Fibroblast of pulmonary artery (primary cell): ENCODE measurements at places on chromosomes 12 and 14.

DNA sequence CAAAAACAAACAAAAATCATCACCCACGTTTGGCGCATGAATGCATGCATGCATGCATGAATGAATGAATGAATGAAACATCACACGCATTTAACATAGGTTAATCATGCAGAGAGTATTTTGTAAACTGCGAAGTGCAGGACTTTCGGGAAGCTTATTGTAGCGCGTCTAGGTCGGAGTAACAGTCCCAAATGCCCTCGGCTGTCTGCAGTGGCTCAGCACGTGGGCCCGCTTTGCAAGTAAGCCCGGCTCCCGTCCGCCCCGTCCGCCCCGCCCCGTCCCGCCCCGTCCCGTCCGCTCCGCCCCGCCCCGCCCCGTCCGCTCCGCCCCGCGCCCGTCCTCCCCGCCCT lies 263 bp upstream of the IFT81 start:
- no peak for DNase-seq

DNA sequence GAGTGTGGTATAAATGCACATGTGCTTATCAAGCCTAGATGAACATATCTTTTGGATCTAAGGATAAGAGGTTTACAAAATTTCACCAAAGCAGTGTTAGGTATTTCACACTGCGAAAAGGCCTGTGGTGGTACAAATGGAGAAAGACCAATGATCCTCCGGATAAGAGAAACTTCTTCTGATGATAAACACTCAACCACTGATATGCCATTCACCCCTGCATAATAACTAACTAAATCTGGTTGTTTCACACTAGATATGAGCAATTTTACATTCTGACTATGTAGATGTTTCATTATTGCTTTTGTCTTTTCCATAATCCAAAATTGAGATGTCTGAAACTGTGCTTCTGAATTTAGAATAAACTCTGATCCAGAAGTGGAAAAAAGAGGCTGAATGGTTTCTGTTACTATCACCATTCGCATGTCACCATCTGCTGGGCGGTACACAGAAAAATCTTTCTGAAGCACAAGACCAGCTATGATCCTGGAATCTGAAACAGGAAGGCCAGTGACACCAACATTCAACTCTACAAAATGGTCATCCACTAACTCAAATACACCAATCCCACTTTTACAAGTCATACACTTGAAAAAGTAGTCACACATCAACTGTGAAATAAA lies 1.3 kb downstream of the BBS10 start:
- DNase-seq: peak; percentile 82

- no peak for DNase-seq
Observed at GRCh38 chr12:102965281-102966155, 8.0 kb downstream of the ASCL1 start.

- no peak for DNase-seq
Observed at GRCh38 chr12:125129591-125130255, 64.5 kb downstream of the AACS start.

DNA sequence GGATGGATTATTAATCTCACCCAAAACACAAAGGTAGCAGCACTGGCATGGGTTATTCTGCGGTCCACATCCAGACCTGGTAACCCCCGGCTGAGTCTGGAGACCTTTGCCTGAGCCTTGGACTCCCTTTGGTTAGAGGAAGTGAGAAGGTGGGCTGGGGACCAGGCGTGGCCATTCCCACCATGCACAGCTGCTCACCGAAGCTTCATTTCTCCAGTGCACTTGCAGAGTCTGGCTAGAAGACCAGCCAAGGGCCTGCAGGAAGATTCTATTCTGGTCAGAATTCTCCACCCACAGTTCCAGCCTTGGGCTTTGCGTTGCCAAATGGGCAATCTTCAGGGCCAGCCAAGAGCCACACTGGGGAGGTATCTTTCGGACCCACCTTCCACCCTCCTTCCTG lies 73.0 kb downstream of the LGMN start:
- no peak for DNase-seq

GRCh38 chr14:102019006-102019540 lies 54.7 kb downstream of the DYNC1H1 start:
- DNase-seq: no peak

- peak; percentile 80 for DNase-seq
Observed at GRCh38 chr14:104677512-104678332, 11.7 kb upstream of the INF2 start.

- no peak for DNase-seq
Observed at GRCh38 chr14:61264651-61265050, 16.5 kb downstream of the TMEM30B start.
